ENCODE measurements at places on chromosomes 5 and 9. TPM values are rescaled to one million over a fixed set of nuclear protein-coding genes. Genes with fewer than 3 reads are reported as not detected.

Gene SLC34A1
- total RNA-seq = not detected

Gene RASEF
- 0.07 TPM for total RNA-seq

Gene CDKN2A
- total RNA-seq = 6.6 TPM

Gene ZFAND5
- 163 TPM for total RNA-seq

Data from smooth muscle cell of the pulmonary artery (primary cell).